RPMI7951 (cell line): ENCODE measurements at places on chromosomes 1 and 21. TPM values are rescaled to one million over a fixed set of nuclear protein-coding genes. Genes with fewer than 3 reads are reported as not detected.

The DDR2 gene
- 47.2 and 58.2 TPM in 2 replicates for total RNA-seq

The CFAP107 gene
- not detected in 2 replicates for total RNA-seq

The UBE4B gene
- total RNA-seq: 29.1 and 33.5 TPM in 2 replicates

DNA sequence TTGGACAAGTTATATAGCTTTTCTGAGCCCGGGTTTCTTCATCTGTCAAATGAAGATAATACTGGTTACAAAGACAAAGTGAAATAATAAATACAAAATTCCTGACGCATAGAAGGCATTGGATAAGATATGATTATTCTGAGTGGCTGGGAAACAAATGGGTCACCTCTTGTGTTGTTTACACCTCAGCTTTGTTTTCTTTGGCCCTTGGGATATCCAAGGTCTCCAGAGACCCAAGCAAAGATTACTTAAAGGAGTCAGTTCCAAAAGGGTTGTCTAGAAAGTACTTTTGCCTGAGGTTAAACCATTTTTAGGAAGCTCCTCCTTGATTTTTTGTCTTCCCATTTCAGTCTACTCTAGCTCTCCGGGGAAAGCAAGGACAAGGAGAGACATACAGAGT, 9.7 kb downstream of the KHDRBS1 start:
- DNase-seq: no peak

DNA sequence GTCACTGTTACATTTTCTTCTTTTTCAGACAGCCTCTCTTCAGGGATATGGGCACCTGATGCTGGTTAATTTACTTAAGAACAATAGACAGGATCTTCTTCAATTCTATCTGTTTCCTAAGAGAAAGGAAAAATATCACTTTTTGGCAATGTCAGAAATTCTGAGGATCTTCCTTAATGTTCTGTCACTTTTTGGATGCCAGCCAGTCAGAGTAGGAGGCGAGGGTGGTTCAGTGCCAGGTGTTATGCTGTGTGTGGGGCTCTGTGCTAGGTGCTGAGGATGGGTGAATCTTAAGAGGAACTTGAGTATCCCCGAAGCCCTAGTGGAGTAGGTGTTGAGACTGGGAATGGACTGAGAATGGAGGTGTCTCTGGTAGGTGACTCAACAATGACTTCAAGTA, 133.5 kb downstream of the UCK2 start:
- no peak for DNase-seq

DNA sequence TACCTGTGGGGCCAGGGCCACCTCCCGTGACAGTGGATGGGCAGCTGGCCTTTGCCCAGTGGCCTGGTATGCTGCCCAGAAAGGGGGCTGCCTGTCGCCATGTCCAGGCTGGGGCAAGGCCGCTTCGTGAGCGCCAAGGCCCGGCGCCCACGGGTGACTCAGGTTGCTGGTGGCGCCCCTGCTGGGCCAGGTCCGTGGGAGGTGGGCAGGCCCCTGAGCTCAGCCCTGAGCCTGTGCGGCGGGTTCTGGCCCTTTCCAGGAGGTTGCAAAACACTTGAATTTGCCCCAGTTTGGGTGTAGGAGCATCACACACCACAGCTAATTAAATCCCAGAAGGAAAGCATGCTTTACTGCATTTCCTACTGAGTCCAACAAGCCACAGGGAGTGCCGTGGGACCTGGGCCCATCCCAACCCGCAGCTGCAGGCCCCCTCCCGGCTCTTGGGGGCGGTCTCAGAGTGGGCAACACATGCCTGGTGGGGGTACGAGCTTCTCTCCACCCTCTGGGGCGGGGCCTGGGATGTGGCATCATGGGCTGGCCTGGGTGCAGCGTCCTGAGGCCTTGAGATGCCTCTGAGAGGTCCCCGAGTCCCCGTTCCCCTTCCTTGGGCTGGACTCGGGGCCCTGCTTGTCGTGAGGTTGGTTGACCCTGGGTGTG, 159.8 kb downstream of the PEX14 start:
- no peak for DNase-seq

DNA sequence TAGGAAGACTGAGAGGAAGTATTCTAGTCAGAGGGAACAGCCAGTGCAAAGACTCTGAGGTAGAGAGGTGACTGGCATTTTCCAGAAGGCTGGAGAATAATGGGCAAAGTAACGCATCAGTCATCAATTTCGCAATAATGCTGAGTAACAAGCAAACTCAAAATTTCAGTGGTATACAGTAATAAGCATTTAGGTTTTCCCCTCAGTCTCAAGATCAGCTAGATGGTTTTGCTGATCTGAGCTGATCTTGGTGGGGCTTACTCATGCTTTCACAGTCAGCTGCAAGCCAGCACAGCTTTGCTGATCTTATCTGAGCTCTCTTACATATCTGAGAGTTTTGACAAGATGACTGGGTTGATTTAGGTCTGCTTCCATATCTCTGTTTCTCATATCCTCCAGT, 108.7 kb downstream of the TSEN15 start:
- DNase-seq: peak; percentile 87

DNA sequence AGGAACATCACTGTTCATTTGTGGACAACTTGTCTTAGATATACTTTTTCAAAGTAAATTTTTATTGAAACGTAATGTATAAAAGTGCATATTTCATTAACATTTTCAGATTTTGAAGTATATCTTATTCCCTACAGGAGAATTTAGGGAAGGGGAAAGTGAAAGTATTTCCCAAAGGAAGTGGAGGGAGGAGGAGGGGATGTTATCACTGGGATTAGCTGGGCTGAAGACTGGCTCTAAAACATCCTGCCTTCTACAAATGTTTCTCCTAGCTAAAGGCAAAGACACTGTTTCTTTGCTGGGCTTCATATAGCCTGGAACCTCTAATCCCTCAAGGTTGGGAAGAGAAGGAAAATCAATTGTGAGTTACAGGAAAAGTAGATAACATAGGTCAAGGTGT, 7.1 kb upstream of the ZNF697 start:
- no peak for DNase-seq

GRCh38 chr1:164719676-164720439, 160.9 kb downstream of the PBX1 start:
- DNase-seq: no peak

The PTBP2 gene
- 31.1 and 38.4 TPM in 2 replicates for total RNA-seq

- DNase-seq: no peak
Observed at GRCh38 chr1:233109096-233109495, 158.7 kb downstream of the NTPCR start.

- DNase-seq: no peak
Observed at GRCh38 chr1:14971221-14971620, 182.3 kb upstream of the TMEM51 start.

GRCh38 chr1:164771041-164771618, 212.1 kb downstream of the PBX1 start:
- no peak for DNase-seq

The KRTAP19-3 gene
- not detected in 2 replicates for total RNA-seq

The HCRTR1 gene
- not detected in 2 replicates for total RNA-seq

The ADCY10 gene
- under 0.01 and 0.20 TPM in 2 replicates for total RNA-seq

GRCh38 chr21:36431252-36431651, 46.1 kb downstream of the CHAF1B start:
- DNase-seq: no peak

DNA sequence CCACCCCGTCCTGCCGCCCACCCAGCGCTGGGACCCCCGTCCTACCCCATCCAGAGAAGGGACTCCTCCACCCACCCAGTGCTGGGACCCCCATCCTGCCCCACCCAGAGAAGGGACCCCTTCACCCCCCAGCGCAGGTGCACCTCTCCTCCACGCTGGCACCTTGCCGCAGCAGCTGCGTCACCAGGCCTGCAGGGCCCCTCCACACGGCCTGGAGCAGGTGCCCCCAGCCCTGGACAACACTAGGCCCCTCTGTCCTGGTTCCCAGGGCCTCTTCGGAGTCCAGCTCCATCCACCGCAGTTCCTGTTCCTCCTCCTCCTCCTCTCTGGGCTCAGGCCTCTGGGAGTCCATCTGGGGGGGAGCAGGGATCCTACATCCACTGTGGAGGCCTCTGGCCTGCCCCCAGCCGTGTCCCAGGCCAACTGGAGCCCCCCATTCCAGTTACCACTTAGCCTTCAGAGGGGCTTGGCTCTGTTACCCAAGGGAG, 378 bp downstream of the ANKRD65 start:
- no peak for DNase-seq

The LACTBL1 gene
- not detected in 2 replicates for total RNA-seq

DNA sequence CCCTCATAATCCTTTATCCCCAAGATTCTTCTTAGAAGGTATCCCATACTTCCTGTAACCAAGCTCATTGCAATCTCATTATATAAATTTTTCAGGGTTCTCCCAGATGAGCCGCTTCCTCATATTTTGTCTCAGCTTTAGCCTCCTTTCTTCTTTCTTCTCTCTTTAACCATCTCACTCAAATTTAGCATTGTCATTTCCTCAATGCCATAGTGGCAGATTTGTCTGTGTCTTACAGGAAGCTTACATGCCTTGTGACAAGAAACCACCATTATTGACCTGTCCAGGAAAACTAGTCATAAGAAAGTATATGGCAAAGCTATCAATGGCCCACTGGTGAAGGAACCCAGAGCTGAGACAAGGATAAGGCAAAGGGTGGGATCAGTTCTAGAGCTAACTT, 6.0 kb upstream of the FCRL2 start:
- DNase-seq: no peak

The RAB3GAP2 gene
- 16.5 and 18.3 TPM in 2 replicates for total RNA-seq

GRCh38 chr1:242452573-242452972, 71.9 kb downstream of the PLD5 start:
- no peak for DNase-seq

The HPCA gene
- not detected in 2 replicates for total RNA-seq

DNA sequence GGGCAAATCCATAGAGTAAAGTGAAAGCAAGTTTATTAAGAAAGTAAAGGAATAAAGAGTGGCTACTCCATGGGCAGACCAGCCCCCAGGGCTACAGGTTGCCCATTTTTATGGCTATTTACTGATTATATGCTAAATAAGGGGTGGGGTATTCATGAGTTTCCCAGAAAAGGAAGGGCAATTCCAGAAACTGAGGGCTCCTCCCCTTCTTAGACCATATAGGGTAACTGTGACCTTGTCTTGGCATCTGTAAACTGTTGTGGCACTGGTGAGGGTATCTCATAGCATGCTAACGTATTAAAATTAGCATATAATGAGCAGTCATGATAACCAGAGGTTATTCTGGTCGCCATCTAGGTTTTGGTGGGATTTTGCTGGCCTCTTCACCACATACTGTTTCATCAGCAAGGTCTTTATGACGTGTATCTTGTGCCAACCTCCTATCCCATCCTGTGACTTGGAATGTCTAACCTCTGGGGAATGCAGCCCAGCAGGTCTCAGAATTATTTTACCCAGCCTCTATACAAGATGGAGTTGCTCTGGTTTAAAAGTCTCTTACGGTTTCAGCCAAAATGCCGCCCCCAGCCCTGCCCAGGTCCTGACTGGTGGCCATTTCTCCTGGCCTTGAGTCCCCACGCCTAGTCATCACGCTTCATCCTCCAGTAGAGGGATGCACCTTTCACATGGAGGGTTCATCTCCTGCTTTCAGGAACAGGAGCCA, 982 bp upstream of the TRIM17 start:
- no peak for DNase-seq

GRCh38 chr1:7576946-7577657, 194.0 kb upstream of the VAMP3 start:
- no peak for DNase-seq

DNA sequence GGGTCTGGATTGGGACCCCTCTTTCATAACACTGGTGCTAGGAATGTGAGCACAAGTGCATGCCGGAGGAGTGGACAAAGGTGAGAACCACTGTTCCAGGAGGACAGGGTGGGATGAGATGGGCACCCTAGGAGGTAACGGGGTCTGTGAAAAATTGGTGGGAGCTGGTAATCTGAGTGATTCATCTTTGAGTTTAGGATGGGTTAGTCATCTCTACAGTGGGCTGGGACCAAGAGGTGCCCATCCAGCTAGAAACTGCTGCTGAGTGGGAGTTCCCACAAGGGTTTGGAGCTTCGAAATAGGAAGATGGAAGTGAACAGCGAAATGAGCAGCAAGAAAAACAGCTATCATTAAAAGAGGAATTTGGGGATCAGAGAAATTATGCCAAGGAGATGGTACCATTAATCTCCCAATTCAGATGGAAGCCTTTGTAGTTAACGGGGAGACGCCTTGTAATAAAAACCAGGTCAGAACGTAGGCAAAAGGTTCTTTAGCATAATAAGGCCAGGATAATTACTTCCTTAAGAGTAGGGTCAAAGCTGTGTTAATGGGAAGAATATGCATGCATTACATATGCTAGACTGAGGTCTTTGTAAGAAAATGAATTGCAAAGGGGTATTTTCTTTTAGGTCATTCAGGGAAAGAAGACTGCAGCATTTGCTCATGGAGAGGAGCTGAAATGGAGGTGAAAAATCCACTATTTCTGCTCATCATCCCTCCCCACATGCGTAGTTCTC, 55.5 kb downstream of the OLFML3 start:
- DNase-seq: peak; percentile 24

The GPR161 gene
- total RNA-seq: 5.4 and 6.3 TPM in 2 replicates

DNA sequence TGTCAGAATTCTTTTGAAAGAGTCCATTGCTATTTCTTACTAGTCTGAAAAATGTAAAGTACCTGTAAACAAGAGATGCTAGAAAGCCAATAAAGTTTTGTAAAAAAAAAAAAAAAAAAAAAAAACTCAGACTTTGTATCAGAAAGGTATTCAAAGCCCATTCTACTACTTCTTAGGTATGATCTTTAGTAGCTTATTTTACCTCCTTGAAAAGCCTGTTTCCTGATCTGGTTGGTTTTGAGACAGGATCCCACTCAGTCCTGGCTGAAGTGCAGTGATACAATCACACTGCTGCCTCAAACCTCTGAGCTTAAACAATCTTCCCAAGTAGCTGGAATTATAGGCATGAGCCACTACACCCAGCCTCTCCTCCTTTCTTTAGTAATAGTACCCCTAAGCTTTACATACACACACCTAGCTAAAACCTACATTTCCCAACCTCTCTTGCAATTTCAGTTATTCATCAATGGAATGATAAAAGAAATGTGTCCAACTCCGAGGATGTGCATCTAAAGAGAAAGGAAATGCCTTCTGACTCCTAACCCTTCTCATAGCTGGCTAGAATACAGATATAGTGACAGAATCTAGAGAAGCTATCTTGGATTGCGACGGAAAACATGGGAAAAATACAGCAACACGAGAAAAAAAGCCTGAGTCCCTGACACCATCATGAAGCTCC, 30.6 kb downstream of the EPS15 start:
- DNase-seq: no peak
